Suppressor macrophage treated with lipopolysaccharide for 1 hour (primary cell): ENCODE measurements at places on chromosomes 3 and 15.

- DNase-seq = peak; percentile 52
These were observed 435 bp downstream of the SLC35G2 start for GRCh38 chr3:136819392-136819730.

GRCh38 chr15:91660174-91660649 is 193.3 kb upstream of the SLCO3A1 start:
- DNase-seq = no peak

DNA sequence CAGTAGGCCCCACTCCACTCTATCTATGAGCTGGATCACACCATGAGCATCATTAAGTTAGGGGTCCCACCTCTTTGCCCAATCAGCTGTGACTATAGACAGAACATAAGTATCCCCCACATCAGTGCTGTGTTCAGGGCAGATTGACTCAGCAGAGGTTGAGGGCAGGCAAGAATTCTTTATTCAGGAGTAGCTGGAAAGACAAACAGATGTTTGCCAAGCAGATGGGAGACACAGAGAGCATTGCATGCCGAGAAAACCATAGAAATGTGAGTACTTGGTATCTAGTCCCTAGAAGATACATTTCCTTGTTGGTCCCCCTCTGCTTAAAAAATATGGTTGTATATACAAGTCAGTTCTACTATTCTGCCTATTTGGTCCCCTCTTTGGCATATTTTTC is 440.8 kb downstream of the RAP2B start:
- no peak for DNase-seq

DNA sequence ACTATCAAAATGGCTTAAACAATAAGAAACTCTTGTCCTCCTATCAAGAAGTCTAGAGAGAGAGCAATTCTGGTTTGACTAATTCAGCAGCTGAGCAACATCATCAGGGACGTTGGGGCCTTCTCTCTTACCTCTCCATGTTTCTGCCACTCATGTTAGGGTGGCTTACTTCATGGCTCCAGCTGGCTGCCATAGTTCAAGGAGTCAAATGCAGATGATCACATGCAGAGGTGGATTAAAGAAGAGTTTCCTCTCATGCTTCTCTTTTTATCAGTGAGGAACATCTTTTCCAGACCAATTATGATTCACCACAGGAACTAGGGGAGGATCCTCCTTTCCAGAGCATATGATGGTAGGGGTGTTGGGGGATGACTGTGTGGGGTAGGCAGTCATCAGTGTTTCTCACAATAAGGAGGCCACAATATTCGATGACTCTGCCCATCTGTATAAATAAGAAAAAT is 45.5 kb downstream of the NEK11 start:
- DNase-seq = peak; percentile 62

DNA sequence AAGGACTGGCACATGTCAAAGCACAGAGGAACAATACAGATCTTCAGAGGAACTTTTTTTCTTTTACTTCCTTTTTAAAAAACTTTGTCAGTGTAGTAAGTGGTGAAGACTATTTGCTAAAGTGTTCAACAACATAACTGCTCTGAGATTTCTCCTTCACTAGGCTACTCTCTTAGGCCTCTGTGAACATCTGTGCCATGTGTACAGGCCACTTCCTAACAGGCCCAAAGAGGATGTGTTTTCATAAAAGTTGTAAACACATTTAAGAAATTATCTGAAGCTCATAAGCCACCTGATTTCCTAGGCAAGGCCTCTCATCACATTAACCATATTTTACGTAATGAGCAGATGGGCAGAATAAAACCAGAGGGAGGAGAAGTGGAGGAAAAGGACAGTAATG is 235.4 kb downstream of the FHIT start:
- DNase-seq = no peak

GRCh38 chr3:174102866-174103265 is 705.3 kb downstream of the NLGN1 start:
- DNase-seq = no peak
